Activated effector memory CD4-positive, alpha-beta T cell treated with anti-CD3 and anti-CD28 coated beads, Interleukin-2, amount 50 U/mL, for 16 hours (primary cell): ENCODE measurements at places on chromosomes 11 and 22.

- DNase-seq: no peak
Observed at GRCh38 chr22:41913842-41914534, 886 bp downstream of the SHISA8 start.

DNA sequence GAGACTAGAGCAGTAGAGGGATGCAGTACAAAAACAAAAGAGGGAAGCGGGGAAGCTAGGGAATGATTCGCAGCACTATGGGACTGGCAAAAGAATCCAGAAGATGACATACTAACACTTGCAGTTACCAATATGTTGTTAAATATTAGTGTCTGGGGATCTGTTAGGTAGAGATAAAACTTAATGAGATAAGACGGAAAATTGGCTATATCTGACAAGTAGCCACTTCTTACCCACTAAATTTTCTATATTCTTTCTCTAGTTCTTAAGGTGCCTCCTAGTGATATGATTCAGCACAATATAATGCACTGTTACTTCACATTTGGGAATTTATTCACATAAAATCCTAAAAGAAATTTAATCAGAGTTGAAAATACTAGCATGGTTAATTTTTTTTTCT lies 30.8 kb downstream of the CCDC90B start:
- no peak for DNase-seq

GRCh38 chr11:95453616-95454171 lies 222.7 kb upstream of the SESN3 start:
- no peak for DNase-seq

DNA sequence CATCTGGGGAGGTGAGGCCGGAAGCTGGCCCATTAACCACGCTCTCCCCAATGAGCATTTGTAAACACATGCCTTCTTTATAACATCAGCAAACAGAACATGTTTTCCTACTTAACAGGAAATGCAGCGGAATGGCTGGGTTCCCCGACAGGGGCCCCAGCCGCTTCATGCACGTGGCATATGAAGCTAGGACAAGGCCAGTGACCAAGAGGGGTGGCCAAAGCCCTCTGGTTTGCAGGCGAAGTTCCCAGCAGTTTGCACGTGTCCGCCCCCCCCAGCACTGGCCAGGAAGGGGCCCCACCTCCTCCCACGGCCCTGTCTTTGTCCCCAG lies 38.7 kb upstream of the LINC01488 start:
- DNase-seq: no peak

GRCh38 chr11:56624661-56625110 lies 10.0 kb upstream of the OR5M1 start:
- DNase-seq: no peak

DNA sequence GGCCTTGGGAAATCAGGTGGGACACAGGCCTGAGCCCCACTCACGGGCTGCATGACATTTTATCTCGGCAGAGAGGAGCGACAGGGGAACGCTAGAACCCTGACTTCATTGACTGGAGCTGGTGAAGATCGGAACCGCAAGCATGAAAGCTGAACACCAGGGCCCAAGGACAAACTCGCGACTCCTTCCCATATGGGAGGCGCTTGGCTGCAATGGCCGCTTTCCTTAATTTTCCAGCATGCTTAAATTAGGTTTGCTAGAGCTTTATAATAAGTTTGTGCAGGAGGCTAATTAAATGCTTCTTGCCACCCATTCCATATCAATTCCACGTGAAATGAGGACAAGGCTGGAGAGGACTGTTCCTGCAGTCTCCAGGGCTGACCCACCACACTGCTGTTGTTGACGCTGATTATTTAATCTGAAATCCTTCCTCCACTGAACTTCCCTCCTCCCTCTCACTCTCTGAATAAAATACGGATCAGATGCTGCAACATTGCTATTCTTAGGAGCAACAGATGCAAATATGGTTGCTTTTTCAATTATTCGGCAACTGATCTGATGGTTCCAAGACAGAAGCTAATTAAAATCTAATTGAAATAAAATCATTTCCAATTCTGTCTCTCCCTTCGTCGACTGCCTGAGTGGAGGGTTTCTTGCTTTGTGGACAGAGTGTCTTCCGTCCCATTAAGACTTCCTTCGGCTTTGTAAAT lies 692.9 kb downstream of the OPCML start:
- no peak for DNase-seq

DNA sequence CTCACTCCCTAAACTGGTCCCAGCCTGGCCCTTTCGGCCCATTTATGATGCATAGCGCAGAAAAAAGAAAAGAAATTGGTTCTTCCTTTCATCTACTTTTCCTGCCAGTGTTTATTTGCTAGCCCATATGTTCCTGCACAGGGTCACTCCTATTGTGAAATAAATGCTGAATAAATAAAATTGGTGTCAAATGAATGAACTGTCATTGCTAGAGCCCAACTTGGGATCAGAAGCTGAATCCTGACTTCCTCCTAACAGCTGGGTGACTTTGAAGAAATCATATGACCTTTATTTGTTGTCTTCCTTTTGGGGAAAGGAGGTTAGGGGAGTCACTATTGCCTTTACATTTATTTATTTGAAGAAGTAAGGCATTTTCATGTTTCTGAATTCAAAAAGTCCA lies 92.0 kb downstream of the PRR5L start:
- no peak for DNase-seq

GRCh38 chr11:61543606-61544306 lies 35.2 kb downstream of the LRRC10B start:
- no peak for DNase-seq

DNA sequence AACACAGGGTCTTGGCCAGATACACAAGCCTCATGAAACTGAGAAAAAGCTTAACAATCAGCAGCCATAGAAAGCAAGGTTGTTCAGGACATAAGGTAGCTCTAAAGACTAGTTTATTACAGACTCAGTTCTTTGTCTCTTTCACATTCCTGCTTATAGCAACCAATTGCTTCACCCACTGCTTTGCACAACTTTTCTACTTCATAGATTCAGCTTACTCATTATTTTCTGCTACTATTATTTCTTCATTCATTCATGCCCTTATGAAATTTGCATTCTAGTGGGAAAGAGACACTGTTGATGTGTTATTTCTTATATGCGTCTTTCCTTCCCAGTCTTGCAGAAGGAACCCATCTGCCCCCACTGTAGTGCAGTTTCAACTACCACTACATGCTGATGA lies 4.7 kb downstream of the CCDC34 start:
- no peak for DNase-seq
